ENCODE measurements at places on chromosomes 12 and 14.

- no peak for DNase-seq
These were observed 3.0 kb downstream of the BMAL2 start for GRCh38 chr12:27335364-27336281.

- no peak for DNase-seq
These were observed 152.7 kb upstream of the KITLG start for GRCh38 chr12:88733008-88733407.

- no peak for DNase-seq
These were observed 273.0 kb downstream of the FOXN3 start for GRCh38 chr14:89144066-89144465.

DNA sequence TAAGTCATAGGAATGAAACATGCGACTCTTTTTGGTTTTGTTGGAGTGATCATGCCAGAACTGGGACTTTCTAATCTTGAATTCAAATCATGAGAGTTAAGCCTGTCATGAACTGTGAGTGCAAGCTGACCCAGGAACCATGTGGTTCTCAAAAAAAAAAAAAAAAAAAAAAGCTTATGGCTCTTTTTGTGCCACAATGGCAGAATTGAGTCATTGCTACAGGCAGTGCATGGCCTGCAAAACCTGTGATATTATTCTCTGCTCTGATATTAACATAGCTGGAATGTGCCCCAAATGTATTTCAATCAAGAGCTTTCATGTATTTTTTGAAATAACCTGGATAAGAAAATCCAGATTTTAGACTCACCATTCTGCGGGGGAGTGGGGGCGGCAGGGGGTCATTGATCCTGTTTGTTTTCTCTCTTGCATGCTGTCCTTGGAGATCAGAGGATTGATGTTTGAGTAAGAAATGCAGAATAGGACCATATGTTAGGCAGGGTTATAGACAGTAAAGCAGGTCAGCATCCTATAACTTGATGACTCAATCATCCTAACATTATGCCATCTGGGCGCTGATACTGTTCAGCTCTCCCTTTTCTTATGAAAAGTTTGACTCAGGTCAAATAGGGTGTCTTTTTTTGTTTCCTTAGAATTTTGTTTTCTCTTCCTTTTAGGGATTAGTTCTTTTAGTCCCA, 797.4 kb downstream of the DIO2 start:
- no peak for DNase-seq

DNA sequence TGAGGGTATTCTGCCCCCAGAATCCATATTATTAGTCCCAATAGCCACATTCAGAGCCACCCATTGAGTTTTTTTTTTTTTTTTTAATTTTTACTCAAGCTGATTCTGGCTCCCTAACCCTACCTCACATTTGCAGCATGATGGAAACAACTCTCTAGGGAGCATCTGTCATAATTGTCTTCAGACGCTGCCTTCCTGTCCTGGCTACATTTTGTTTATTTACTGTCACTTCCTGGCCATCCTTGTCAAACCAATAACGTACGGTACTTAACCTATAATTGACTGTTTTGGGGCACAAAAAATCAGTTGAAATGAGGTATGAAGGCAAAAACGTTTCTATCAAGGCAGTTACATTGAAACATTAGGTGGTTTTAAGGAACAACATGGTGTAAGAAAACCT, 2.1 kb downstream of the GLIPR1 start:
- no peak for DNase-seq
